Daoy (cell line): ENCODE measurements at places on chromosomes 3 and 15. TPM values are rescaled to one million over a fixed set of nuclear protein-coding genes. Genes with fewer than 3 reads are reported as not detected.
A peak's percentile ranks its signal among the peaks of the same experiment; 100 is the strongest.

Gene CYP11A1
- 0.06 and 0.12 TPM in 2 replicates for total RNA-seq

Gene TMEM207
- not detected in 2 replicates for total RNA-seq

Gene C3orf49
- not detected in 2 replicates for total RNA-seq

Gene MUC4
- not detected in 2 replicates for total RNA-seq

Gene ZKSCAN7
- 2.1 and 2.2 TPM in 2 replicates for total RNA-seq

Gene ARPP21
- total RNA-seq: not detected in 2 replicates

Gene A4GNT
- not detected in 2 replicates for total RNA-seq

Gene KNG1
- total RNA-seq: not detected in 2 replicates

Gene C3orf20
- total RNA-seq: not detected in 2 replicates

DNA sequence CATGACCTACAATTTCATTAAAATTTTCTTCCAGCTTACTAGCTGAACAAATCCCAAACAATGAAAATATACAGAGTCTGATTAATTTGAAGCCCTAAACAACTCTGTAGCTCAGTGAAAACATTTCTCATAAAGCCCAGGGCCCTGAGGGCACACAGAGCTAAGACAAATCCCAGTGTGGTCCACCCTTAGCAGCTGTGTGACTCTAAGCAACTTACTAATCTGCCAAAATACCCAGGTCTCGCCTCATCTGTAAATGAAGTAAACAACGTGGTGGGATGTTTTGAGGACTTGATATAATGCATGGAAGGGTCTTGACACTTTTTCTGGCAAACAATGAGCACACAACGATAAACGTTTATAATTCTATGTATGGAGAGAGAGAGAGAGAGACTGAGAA lies 158.4 kb downstream of the FHIT start:
- DNase-seq: no peak

- DNase-seq: no peak
Observed at GRCh38 chr3:112116748-112117186, 16.3 kb downstream of the GCSAM start.

DNA sequence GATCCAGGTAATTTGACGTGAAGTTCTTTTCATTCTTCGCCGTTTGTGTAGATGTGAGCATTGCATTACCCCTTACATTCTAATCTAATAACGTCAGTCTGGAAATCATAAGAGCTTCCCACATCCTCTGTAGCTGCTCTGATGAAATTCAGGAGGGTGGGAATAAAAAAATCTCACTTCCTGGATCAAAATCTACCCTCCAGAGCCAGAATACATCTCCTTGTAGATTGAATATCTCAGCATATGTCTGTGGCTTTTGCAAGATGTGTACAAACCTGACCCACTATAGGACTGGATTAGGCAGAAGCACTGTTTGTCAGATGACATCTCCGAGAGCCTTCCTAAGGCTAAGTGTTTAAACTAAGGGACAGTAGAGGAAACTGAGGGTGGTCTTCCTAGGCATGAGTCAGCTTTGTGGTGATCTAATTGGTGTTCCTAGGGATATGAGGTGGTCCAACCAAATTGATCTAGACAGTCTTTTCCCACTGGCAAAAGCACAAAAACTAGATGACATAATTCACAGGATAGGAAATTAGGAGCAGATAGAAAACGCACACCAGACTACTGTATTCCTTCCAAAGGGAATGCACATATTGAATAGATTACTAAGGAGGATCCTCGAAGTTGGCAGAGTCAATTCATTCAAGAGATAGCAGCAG lies 216.3 kb upstream of the LRTM1 start:
- peak; percentile 46 for DNase-seq

DNA sequence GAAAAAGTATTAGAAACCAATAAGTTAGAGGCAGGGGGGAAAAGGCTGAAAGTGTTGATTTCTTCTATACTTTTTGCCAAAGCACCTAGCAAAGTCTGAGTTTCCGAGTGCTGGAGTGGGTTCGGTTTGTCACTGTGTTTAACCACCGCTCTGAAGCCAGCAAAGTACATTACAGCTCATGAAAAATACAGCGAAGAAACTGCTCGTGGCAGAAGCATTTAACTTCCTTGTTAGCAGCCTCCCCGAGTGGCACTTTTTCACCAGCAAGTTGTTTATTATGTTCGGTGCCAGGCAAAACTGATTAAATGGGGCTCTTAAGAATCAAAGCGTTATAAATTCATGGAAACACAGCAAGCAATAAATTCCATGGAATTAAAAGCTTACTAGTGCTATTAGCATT lies 313.6 kb downstream of the FOXP1 start:
- no peak for DNase-seq

DNA sequence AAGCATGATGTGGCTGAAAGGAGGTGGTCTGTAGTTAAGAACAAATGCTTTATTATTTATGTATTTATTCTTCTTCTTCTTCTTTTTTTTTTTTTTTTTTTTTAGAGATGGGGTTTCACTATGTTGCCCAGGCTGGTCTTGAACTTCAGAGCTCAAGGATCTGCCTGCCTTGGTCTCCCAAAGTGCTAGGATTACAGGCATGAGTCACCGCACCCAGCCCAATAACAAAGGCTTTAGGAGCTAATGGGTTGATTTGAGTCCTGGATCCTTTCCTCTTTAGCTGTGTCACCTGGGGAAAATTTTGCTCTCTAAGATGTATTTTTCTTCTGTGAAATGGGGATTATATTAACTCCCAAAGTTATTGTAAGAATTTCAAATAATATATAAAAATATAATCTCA lies 168.8 kb downstream of the PEX5L start:
- DNase-seq: no peak

DNA sequence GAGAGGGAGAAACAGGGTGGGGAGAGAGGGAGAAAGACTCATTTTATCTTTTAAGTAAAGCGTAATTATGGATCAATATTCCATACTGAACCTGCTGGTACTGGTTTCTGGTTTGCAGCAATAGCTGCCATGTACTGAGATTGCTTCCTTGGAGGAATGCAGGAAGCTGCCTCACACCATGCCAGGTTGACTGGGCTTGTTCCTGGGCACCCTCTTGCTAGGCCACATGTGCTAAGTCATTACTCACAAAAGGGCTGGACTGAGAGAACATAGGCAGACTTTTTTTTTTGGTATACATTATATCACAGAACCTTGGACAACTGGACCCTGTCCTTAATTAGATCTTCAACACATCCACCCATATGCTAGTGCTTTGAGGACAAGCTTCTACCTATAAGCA lies 193.4 kb downstream of the ZNF621 start:
- no peak for DNase-seq

DNA sequence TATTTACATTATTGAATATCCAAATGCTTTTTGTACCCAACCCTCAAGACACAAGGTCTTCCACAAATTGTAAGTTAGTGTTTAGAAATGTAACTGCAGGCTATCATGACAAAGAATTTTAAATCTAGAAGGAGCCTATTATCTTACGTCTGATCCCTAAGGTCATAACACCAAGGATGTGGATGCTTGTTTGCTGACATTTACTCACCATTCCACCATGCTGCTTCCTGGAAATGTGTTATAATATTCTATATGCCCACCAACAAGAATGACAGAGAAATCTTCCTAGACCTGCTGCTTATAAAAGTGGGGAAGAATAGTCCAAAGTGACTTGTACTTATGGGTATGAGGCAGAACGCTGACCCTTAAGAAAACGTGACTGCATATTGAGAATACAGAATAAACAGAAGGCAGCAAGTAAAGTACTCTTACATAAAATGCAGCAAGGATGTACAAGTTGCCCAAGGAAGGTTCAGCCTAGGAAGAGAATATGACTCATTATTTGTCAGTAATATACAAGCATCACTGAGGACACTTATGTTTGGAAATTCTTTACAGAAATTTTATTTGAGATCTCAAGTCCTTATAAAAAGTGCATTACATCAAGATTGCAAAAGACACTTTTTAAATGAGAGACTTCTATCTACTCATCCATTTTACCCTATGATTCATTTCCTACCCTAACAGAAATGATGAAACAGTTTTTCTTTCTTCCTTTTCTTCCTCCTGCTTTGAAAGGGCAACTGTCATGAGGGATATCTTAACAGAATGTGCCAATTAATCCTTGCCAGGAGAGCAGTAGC lies 59.6 kb downstream of the ESYT3 start:
- no peak for DNase-seq

GRCh38 chr3:58899953-58900298 lies 149.9 kb downstream of the CFAP20DC start:
- DNase-seq: no peak

- no peak for DNase-seq
Observed at GRCh38 chr3:149376718-149377407, 586 bp downstream of the TM4SF1 start.

DNA sequence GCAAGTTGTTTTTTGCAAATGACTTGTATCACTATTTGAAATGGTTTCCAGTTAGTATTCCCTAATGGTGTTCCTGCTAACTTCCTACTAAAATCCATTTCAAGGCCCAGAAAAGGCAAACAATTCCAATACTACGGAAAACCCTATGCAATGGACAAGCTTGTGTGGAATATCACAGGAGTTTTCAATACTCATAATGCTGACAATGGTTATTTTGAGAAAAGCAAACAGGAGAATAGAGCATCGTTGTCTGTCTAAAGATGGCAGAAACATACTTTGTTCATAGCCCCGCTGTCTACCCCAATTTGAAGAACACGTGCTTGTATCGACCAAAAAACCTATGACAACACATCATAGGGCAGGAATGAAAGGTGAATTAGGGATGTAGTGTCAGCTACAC lies 327.9 kb downstream of the CHST2 start:
- DNase-seq: no peak

- peak; percentile 92 for DNase-seq
Observed at GRCh38 chr15:74422652-74423430, 10.9 kb downstream of the SEMA7A start.

DNA sequence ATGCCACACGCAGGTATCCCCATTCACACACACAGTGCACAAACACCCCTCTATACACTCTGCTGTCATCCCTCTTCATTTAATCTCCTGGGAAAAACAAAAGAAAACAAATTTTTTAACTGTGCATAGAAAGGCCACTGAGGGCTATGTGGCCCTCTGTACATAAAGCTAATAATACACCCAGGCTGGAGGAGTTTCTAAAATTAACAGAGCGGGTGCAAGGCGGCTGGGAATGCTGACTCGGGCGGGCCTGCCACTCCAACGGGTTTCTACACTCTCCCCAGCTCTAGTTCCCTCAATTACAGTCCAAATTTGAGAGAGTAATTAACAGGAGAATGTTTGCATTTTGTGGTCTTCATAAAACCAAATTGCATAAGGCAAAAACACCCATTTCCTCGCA lies 23.1 kb downstream of the HCN4 start:
- DNase-seq: no peak

DNA sequence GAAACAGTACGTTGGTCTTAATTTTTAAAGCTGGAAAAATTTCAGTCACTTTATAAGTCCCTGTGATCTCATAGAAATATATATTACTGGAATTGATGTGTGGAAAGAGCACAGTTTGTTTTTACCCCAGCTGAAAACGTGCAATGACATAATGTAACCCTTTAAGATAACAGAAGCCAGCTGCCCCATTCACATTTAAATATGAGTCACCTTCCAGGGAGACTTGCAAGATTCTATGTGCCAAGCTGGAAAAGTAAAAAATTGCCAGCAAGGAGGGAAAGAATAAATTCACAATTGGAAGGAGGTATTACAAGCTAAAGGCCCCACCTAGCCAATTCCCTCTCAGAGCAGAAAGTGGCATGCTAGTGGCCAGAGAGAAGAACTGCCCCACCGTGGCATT lies 50.2 kb downstream of the SAMMSON start:
- peak; percentile 34 for DNase-seq

- no peak for DNase-seq
Observed at GRCh38 chr3:139654637-139655365, 23.0 kb downstream of the NMNAT3 start.

DNA sequence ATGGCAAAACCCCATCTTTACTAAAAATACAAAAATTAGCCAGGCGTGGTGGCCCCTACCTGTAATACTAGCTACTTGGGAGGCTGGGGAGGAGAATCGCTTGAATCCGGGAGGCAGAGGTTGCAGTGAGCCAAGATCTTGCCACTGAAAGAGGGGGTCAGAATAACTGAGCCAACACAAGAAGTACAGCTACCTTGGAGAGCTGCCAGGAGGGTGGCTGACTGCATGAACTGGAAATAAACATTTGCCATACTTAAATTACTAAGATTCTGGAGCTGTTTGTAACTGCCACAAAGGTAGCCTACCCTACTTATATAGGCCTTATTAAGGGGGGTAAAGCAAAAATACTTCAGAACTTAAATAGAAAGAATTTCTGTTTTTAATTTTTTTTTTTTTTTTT lies 15.4 kb upstream of the PIK3CB start:
- peak; percentile 25 for DNase-seq

- no peak for DNase-seq
Observed at GRCh38 chr3:64957408-64958198, 269.8 kb upstream of the ADAMTS9 start.

DNA sequence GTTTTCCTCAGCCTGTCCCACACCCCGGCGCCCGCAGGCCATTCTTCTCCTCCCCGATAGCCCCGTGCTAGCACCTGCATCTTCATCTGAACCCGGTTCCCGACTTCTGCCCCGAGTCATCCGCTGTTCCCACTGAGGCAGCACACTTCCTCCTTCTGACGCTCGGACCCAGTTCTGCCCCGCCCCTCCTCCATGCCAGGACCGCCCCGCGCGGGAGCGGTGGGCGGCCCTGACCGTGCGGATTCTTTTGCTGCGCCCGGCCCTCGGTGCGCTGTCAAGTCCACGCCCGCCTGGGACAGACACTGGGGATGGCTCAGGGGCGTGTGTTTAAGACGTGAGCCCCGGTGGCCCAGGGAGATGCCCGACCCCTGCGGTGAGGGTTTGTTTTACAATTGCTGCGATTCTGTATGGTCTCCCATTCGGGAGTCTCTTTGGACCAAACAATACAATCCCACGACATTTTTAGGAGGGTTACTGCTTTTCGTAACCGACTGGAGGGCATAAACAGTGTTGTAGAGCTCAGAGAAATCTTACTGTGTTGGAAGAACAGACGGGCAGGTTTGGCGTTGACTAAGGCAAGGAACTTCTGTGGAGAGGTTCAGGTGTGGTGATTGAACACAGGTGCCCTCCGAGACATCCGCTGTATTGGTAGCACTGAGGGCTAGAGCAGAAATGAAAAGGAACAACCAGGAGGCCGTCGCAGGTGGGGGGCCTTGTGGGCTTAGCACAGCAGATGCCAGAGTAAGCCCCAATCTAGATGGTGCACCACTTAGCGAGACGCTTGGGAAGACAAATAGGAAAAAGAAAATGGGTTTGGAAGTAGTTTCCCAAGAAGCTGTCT lies 716 bp downstream of the PTPN23 start:
- DNase-seq: peak; percentile 89

- DNase-seq: no peak
Observed at GRCh38 chr3:50122661-50123391, 32.3 kb upstream of the SEMA3F start.

DNA sequence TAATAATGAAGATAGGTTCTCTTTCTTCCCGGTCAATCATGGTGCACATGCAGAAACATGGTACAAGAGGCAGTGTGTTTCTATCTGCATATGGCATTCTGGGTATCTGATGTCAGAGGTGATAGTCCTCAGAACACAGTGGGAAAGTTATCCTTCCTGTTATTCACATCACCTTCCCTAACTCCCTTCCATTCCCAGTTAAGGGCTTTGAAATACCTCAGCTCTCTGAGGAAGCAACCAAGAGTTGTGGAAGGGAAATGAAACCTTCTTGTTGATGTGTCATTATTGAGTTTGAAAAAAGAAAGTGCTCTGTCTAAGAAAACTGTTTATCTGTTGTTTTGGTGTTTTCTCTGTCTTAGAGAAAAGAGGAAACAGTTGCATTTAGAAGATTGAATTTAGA lies 21.9 kb upstream of the P2RY13 start:
- no peak for DNase-seq

GRCh38 chr3:94069194-94069813 lies 6.4 kb downstream of the NSUN3 start:
- no peak for DNase-seq

GRCh38 chr15:44193651-44194322 lies 1.3 kb downstream of the FRMD5 start:
- DNase-seq: peak; percentile 49

GRCh38 chr3:1207904-1208303 lies 115.1 kb downstream of the CNTN6 start:
- DNase-seq: no peak
